8988T (cell line): ENCODE measurements at places on chromosomes 3 and 15.

DNA sequence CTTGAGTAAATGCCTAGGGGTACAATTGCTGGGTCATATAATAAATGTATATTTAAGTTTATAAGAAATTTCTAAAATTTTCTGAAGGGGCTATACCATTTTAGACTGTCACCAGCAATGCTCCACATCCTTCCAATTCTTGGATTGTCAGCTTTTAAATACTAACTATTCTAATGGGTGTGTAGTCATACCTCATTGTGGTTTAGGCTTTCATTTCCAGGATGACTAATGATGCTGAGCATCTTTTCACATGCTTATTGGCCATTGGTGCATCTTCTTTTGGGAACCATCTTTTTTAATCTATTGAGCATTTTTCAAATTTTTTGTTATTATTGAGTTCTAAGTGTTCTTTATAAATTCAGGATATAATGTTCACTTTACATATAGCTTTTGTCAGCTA, 52.5 kb upstream of the CORO2B start:
- no peak for DNase-seq

GRCh38 chr15:93298901-93299300, 209.9 kb upstream of the RGMA start:
- DNase-seq, result no peak

DNA sequence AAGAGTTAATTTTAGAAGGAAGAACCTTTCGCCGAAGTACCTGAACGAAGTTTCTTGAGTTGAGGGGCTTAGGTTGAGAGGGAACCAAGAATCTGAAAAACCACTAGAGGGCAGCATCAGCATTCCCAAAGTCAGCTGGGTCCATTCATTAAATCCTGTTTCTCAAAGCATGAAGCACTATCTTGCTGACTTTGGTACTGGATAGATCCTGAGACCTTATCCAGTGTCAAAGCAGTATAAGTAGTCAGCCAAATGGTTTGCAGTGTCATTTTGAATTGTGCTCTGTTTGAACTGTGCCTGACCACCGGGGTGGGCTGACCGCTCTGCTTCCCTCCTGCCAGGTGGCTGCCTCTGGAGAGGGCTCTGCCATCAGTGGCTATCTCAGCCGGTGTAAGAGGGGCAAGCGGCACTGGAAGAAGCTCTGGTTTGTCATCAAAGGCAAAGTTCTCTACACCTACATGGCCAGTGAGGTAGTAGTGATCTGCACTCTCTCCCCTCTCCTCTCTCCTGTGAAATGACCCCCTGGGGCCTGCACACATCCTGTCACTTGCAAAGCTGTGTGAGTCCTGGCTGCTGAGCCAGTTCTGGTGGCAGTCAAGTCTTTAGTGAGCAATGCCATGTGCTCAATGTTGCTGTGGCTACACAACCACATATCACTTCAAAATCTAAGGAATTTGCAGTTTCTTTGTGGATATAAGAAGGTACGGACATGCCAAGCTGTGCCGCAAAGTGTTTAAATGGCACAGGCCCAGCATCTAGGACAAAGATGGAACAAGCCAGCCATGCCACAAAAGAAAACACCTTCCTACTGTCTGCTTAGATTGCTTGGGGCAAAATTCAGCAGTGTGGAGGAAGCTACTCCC, 21.4 kb upstream of the NR2C2 start:
- peak; percentile 57 for DNase-seq

DNA sequence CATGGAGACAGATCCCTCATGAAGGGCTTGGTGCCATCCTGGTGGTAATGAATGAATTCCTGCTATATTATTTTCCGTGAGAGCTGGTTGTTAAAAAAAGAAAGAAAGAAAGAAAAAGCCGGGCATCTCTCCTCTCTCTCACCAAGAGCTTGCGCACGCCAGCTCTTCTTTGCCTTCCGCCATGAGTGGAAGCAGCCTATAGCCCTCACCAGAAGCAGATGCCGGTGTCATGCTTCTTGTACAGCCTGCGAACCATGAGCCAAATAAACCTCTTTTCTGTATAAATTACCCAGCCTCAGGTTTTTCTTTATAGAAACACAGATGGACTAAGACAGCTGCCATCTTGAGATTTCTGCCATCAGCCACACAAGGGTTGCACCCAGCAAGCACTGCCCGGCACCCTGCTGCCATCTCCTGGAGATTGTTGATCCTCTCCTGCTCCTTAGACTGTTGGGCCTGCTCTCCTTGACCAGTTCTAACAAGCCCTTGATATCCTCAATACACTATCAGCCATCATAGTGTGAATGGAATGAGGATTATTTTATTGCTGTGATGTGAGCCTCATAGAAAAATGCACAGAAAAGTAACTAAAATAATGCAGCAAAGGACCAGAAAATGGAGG, 3.5 kb upstream of the AHSG start:
- DNase-seq, result peak; percentile 70

DNA sequence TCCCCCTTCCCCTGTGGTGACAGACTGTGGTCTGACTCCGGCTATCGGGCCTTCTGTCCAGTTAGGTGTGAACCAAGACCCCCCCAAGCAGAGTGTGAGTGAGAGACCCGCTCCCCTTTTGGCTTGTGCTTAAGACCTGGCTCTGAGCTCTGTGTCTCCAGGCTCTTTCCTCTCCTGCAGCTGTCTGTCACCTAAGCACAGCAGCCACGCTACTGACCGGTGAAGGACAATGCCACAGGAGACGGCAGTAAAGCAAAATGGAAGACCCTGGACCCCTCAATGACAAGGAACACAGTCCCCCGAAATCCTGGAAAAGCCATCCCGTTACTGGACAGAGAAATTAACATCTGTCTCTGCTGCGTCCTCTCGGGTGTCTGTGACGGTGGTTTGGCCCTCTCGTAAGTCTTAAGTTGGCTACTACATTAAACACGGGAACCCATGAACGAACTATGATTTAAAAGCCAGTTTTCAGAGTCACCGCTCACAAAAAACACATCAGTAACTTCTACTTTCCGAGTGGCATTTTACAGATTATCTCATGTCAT, 53.7 kb downstream of the CHSY1 start:
- no peak for DNase-seq

DNA sequence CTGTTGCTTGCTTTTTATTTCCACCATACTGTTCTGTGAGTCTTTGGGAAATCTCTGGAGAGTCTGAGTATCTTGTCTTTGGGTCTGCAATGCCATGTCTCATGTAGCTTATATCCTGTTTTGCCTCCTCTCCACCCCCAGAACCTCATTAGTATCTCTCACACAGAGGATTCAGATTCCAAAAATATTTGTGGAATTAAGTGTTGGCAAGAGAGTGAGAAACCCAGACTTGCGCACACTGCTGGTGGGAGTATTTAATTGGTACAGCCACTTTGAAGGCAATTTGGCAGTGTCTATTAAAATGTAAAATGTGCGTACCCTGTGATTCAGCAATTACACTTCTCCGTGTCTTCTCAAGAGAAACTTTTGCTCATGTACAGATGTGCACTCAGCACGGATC, 68.6 kb downstream of the ZNF621 start:
- no peak for DNase-seq

- DNase-seq, result no peak
These were observed 50.9 kb downstream of the ETFA start for GRCh38 chr15:76260246-76260938.

- no peak for DNase-seq
These were observed 23.0 kb downstream of the SLC12A8 start for GRCh38 chr3:125189378-125190165.

DNA sequence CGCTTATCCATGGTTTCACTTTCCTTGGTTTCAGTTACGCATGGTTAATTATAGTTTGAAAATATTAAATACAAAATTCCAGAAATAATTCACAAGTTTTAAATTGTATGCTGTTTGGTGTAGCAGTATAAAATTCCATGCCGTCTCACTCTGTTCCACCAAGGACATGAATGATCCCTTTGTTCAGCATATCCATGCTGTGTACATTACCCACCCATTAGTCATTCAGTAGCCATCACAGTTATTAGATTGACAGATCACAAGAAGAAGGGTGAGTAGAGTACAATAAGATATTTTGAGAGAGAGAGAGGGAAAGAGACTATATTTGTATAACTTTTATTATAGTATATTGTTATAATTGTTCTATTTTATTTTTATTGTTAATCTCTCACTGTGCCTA, 535.5 kb downstream of the SQOR start:
- DNase-seq, result no peak

DNA sequence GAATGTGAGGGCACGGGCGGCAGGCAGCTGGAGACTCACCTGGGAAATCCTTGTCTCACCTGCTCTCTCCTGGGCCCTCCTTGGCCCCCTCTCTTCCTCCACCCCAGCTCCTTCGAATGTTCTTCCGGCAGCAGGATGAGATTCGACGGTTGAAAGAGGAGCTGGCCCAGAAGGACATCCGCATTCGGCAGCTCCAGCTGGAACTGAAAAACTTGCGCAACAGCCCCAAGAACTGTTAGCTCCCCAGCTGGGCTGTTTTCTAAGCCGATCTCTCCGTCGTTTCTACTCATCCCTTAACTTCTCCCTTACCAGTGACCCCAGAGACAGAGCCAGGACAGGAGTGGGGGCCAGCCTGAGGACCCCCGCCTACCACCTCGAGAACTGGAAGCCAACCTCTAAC, 95.0 kb downstream of the ANP32A start:
- DNase-seq, result no peak

- DNase-seq, result peak; percentile 50
These were observed 28.2 kb downstream of the NEK4 start for GRCh38 chr3:52742418-52743041.
